ENCODE measurements at places on chromosomes 3 and 15. TPM values are rescaled to one million over a fixed set of nuclear protein-coding genes. Genes with fewer than 3 reads are reported as not detected.

DNA sequence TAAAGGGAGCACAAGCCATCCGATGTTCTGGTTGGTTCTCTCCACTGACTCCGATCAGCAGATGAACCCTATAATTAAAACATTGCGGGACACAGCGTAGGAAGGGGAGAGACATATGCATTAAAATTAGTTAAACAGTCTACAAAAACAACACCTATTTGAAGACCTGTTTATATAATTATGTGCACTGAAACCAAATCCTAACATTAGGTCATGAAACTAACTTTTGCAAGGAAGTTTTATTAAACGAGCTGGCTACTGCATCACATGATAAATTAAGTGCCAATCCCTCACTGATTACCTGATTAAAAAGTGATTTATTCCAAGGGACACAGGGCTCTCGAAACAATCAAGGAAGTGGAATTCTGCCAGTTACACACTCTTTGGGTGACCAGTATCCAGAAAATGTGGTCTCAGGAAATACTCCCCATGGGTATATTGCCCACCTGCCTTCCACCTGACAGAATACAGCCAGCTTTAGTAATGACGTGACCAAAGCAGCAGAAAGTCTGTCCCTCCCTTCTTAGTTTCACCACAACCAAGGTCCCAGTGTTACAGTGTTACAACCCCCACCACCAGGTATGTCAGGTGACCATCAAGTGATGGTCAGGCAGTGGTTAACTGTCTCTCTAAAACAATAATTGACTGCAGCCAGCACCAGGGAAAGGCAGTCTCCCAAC lies 69.5 kb downstream of the HERC1 start:
- no peak for DNase-seq

- DNase-seq = no peak
These were observed 1.6 kb downstream of the TATDN2 start for GRCh38 chr3:10249833-10250232.

- DNase-seq = peak; percentile 35
These were observed 47.0 kb upstream of the PPIB start for GRCh38 chr15:64209680-64210334.

Gene FAN1
- total RNA-seq = 22.3 TPM

Gene RAB11A
- total RNA-seq = 195 TPM

Gene VEPH1
- total RNA-seq = 1.3 TPM
